Endothelial cell (in vitro differentiated cells): ENCODE measurements at places on chromosomes 11 and 22. TPM values are rescaled to one million over a fixed set of nuclear protein-coding genes. Genes with fewer than 3 reads are reported as not detected.

CBL gene
- 47.5 TPM for total RNA-seq

EHD1 gene
- total RNA-seq: 84.0 TPM

OSBPL5 gene
- 55.2 TPM for total RNA-seq

AMPD3 gene
- total RNA-seq: 23.2 TPM

NFAM1 gene
- total RNA-seq: 1.6 TPM

KLHL35 gene
- 2.8 TPM for total RNA-seq

DNA sequence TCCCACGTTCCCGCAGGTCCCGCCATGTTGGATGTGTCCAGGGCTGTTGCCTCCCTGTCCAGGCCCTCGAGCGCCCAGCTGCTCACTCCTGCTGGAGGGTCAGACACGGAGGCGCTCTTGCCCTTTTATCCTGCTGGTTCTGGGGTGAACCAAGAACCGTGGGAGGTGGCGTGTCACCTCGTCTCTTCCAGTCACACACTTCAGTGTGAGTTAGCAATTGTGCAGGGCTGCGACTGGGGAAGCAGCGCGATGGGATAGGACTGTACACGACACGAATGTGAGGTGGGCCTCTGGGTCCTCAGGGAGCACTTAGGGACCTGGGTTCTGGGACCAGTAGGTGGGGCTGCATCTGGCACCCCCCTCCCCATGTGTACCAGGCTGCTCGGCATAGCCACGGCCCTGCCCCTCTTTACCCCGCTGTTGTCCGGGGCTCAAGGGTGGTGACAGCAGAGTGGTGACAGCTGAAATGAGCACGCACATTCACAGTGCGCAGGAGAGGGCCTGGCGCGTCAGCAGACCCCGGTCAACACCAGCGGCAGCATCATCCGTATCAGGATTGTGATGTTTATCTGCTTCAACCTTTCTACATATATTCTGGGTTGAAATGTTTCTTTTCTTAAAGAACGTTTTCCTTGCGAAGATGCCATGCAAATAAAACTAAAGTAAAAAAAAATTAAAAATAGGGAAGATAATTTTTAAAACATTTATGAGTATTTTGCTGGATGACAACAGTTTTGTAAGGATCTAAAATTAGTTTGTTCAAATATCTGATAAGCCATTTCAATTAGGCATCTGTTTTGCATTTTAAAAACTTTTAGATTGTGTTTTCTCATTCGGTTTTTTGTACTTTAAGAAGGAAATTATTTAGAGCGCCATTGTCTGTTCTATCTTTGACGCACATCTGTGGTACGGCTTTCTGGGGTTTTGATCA is 210.7 kb downstream of the TBC1D22A start:
- H3K4me3 ChIP-seq: no peak overlapping the region
- H3K36me3 ChIP-seq: peaks cover 17% of the 10 kb centered on the region
- DNase-seq: no peak
- H3K27ac ChIP-seq: no peak overlapping the region
- peaks cover 30% of the 10 kb centered on the region for H3K4me1 ChIP-seq

- peaks cover 13% of the 10 kb centered on the region for H3K27me3 ChIP-seq
- no peaks in the 10 kb centered on the region for H3K36me3 ChIP-seq
- no peak for DNase-seq
- H3K27ac ChIP-seq: no peak overlapping the region
- peaks cover 7% of the 10 kb centered on the region for H3K4me1 ChIP-seq
Measured at GRCh38 chr22:49720279-49720959, 107.3 kb downstream of the BRD1 start.

DNA sequence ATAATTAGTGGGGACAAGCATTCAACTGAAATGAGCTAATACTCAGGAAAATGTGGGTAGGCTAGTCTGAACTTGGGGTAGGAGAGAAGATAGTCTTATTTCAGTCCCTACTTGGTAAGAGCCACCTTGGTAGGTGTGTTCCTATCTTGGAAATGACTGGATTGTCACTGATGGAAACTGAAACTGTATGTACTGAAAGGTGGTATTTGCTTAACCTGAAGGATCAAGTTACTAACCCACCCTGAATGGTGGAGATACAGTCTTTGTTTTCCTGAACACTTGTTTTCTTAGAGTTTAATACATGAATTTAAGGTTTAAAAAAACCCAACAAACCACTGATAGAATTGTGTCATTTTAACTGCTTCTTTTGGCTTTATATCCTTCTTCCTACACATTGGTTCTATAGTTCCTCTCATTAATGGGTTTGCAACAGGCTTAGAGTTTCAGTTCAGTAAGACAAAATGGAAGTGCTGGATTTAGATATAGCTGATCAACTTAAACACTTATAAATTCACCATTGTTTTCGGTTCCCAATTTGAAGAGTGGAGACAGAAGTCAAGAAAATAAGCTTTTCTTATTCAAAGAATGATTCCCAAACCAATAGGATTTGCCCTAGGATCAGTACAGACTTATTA is 4.2 kb downstream of the FAR1 start:
- H3K4me1 ChIP-seq: peaks cover 23% of the 10 kb centered on the region
- H3K27ac ChIP-seq: no peak overlapping the region
- no peaks in the 10 kb centered on the region for H3K36me3 ChIP-seq
- peaks cover 3% of the 10 kb centered on the region for H3K27me3 ChIP-seq

DNA sequence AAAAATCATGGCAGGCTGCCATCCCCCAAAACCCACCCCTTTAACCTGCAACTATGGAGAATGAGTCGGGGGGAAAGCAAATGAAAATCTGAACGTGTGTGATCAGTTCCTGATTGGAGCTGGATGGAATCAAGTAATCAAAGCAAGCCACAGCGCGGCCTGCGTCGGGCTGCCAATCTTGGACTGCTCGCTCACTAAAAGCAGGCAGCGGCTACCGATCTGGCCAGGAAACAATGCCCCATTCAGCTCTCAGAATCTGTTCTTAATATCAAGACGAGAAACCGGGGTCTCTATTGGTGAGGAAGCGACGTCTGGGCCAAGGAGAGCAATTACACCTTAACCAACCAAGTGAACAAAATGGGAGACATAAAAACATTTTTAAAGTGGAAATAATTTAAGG is 472.2 kb downstream of the SOX6 start:
- H3K27ac ChIP-seq: no peak overlapping the region
- no peaks in the 10 kb centered on the region for H3K4me1 ChIP-seq
- H3K27me3 ChIP-seq: peaks cover 5% of the 10 kb centered on the region
- no peaks in the 10 kb centered on the region for H3K36me3 ChIP-seq
